CD8-positive, alpha-beta memory T cell (primary cell): ENCODE measurements at places on chromosomes 7 and 10. TPM values are rescaled to one million over a fixed set of nuclear protein-coding genes. Genes with fewer than 3 reads are reported as not detected.

DNA sequence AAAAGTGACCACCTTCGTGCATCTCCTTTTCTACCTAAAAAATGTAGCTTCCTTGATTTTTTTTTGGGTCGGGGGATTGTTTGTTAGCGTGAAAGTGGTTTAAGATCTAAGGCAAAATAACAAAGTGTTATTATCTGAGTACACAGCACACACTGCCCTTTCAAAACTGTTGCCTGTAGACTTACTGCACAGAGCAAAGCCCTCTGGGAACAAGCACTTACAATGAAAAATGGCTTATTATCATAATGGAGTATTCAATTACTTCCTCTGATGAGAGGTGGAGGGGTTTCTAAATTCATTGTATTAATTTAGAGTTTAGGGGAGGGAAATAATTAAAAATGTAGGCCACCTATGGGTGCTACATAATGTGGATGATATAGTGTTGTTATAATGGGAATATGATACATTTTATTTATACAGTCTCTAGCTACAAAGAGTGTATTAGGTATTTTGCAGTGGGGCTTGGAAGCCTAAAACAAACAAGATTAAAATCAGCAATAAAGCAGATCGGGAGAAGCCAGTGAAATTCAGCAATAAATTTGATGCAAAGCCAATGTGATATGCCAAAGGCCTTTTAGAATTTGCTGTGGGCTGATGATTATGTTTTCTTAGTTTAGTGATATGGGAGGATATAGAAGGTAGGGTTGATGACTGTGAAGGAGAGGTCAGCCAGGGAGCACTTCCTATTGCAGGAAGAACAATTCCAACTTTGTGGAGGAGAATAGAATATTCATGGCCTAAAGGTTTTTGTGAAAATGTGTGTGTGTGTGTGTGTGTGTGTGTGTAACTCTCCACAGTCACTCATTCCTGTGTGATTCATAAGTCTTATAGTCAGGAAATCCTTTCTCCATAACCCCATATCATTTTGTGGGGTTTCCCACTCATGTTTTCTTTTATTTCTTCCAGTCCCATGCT lies 17.7 kb upstream of the EXOC4 start:
- DNase-seq, result no peak

GRCh38 chr10:117736655-117737054 lies 194.1 kb downstream of the EMX2 start:
- no peak for DNase-seq

GRCh38 chr10:34058845-34059614 lies 724.6 kb upstream of the NRP1 start:
- no peak for DNase-seq

GRCh38 chr7:98995523-98996149 lies 117.3 kb downstream of the TRRAP start:
- no peak for DNase-seq

DNA sequence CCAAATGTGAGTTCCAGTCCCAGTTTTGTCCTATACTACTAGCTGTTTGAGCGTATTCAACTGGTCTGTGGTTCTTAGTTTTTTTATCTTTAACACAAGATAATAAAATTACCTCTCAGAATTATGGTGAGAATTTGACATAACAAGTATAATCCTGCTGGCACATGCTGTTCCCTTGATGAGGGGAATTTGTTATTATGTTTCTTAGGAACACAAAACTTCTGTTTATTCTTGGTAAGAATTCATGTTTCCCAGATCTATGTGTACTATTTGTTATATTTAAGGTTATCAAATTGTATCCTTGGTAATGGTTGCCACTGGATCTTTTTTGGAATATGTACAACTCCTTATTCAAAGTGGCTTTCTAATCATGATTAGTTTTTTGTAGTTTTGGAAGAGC lies 335.6 kb downstream of the ADK start:
- DNase-seq, result no peak

OR2F2 gene
- not detected for total RNA-seq

- no peak for DNase-seq
Observed at GRCh38 chr7:90931986-90932916, 332.0 kb upstream of the FZD1 start.

BMPER gene
- total RNA-seq, result not detected

PAX4 gene
- total RNA-seq, result not detected

- no peak for DNase-seq
Observed at GRCh38 chr10:46234026-46234425, 52.8 kb upstream of the ANTXRL start.

GRCh38 chr10:90818736-90819135 lies 39.1 kb downstream of the HTR7 start:
- no peak for DNase-seq

ZKSCAN5 gene
- total RNA-seq, result 8.4 TPM

DNA sequence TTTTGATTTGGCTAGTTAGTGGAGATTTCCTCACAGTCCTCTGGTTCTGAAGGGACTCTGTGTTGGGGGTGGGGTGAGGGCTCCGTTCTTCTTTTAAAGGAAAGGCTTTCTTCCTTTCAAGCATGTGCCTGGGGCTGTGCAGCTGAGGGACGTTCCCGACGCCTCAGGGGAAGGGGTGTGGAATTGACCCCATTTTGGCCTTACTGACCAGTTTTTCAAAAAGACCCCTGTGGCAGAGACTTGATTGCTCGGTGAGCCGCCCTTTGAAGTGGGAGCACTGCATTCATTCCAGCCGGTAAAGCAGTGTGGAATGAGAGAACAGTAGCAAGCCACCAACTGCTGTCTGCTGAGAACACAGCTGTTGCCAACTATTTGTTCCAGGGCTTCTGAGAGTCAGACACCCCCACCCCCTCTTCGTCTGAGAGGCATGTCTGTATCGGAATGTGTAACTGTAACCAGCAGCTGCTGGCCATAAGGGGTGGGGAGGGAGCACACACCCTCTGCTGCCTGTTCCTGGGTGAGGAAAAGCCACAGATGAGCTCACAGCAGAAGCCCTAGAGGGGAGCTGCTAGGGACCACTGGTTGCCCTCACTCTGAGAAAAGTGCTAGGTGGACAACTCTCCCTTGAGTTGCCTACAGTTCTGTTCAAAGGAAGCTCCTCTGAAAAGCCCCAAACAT lies 33.2 kb downstream of the WBP1L start:
- no peak for DNase-seq

ABCB1 gene
- 17.0 TPM for total RNA-seq

- no peak for DNase-seq
Observed at GRCh38 chr10:46033602-46034011, 3.2 kb upstream of the NCOA4 start.

GBX1 gene
- not detected for total RNA-seq

- no peak for DNase-seq
Observed at GRCh38 chr10:9239298-9239697, 1184.8 kb downstream of the GATA3 start.

- no peak for DNase-seq
Observed at GRCh38 chr10:125231116-125231812, 70.9 kb upstream of the CTBP2 start.

GRCh38 chr7:149455175-149455950 lies 5.5 kb downstream of the ZNF777 start:
- DNase-seq, result no peak

DNA sequence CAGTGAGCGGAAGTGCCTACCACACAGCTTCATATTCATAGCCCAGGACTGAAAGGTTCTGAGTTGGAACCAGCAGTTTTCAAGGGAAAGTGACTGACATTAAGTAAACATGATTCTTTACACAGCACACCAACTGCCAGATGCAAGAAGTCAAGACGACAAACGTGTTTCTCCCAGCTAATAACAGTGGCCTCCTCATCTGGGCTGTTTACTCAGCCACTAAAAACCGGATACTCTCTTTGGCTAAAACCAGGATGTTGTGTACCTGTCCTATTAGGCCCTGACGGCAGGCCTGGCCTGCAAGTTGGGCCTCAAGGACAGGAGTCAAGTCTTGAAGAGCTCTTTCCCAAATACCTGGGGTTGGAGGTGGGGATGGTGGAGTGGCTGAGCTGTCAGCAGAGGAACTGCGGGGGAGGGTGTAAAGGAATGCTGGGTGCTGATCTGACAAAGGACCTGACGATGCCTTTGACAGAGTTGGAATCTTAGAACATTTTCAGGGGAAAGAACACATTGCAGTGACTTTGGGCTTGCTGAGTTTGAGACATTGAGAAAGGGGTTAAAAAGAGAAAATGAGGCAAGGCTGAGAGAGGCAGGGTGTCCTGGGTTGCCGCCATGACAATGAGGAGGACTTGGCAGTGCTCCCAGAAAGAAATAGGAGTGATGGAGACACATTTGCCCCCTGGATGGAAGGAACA lies 57.7 kb downstream of the STEAP1B start:
- no peak for DNase-seq

- DNase-seq, result no peak
Observed at GRCh38 chr10:125626671-125627070, 56.3 kb downstream of the TEX36 start.

RAMP3 gene
- not detected for total RNA-seq

LRRC4 gene
- total RNA-seq, result 0.51 TPM

C10orf88 gene
- 8.5 TPM for total RNA-seq

GRCh38 chr7:69939317-69939716 lies 341.0 kb downstream of the AUTS2 start:
- DNase-seq, result no peak

- DNase-seq, result no peak
Observed at GRCh38 chr7:129550693-129551360, 48.5 kb downstream of the SMKR1 start.

UCN3 gene
- not detected for total RNA-seq

DNA sequence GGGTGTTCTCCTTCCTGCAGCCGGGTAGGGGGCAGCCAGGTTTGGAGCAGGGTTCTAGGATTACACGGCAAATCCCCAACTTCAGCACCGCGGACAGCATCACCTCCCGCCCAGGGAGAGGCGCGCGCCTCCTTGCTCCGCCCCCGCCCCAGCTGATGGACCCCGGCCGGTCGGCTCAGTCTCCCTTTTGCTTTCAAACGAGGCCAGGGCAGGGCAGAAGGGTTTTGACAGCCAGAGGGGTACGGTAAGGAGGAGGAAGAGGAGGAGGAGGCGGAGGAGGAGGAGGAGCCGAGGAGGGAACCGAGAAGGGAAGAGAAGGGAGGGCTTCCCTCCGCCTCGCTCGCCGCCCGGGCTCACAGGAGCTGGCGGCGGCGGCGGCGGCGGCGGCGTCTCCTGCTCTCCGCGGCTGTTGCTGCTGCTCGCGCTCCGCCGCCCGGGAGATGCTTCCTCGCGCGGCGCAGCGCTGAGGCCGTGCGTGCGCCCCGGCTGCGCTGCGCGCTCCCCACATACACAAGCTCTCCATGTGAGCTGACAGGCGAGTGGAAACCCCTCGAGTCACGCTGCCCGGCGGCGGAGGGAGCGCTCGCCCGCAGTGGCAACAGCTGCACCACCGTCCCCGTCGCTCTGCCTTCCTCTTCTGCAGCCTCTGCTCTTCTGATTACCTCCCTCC lies 615 bp upstream of the CNTNAP2 start:
- DNase-seq, result no peak

- peak; percentile 30 for DNase-seq
Observed at GRCh38 chr7:26376175-26376917, 84.7 kb downstream of the SNX10 start.

CALHM3 gene
- total RNA-seq, result not detected

STN1 gene
- total RNA-seq, result 23.6 TPM

DNA sequence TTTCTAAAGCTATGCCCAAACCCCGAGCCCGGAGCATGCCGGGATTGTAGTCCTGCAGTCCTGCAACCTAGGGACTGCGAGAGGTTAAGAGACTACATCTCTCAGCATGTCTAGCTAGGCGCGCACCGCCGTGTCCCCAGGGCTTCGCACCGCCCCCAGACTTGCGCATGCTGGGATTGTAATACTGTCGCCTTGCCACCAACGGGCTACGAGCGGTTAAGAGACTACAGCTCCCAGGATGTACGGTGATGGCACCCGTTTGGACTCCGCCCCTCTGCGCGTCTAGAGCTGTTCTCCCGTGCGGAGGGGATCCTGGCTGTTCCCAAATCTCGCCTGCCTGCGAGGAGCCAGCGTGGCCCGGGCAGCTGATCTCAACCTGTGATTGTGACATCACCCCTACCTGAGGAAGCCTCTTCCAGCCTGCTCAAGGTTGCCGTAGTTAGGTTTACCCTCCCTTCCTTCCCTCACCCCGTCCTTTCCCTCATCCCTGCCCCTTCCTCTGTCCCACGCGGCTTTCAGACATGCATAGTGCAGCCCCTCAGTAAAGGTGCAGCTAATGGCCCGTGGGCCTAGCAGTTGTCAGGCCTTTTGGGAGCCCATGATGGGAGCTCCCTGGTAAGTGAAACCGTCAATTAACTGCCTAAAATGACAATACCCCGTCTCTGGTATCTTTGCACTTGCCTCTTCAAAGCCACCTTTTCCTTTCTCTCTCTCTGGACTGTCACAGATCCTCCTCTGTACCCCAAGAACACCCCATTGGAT lies 6.3 kb upstream of the ZNF736 start:
- peak; percentile 93 for DNase-seq

DNA sequence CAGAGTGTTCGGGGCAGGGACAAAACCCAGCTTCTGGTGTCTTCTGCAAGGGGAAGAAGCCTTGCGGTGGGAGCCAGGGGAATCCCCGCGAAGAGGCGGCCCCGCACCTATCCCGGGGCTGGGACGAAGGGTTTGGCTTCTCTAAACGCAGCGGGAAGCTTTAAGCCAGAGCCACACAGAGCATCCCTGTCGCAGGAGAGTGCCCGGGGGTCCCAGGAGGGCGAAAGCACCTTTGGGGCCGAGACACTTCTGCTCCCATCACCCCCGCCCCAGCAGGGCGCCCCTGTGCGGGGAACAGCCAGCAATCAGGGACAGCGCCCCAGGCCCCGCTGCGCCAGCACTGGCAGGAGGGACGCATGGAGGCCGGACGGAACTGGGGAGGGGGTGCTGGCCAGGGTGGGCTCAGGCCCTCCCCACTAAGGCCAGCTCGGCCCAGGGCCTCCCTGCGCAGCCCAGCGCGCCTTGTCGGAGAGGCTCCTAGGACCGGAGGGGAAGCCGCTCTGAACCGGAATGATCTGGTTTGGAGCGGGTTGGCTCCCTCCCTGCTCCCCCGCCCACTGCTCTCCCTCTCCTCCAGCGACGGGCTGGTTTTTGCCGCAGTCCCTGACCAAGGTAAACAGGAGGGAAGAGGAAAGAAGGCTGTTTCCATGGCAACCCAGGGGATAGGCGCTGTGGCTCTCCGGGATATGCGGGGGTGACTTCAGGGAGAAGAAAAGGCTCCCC lies 63.9 kb downstream of the TMEM209 start:
- peak; percentile 53 for DNase-seq

GRCh38 chr10:63603709-63604445 lies 82.7 kb downstream of the REEP3 start:
- DNase-seq, result no peak

DNA sequence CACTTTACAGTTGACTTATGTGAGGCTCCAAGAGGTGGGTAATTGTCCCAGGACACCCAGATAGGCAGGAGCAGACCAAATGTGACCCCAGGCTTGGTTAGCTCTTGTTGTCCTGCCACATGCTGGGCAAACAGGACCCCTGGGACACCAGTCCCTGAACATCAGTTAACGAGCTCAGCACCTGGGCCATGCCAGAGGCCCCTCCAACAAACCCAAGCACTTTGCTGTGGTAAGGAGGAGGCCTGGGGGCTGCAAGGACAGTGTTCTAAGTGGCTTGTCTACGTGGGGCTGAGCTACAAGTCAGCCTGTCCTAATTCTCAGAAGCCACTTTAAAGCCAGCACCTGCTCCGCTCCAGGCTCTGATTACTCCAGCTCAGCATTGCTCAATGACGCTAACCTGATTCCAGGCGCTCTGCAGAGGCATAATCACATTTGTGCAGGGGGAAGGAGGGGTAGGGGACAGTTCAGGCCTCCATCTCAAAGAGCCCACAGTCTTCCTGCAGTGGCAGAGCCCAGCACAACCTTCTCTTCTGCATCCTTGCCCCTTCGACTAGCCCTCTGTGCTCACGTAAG lies 57.2 kb downstream of the DDC start:
- DNase-seq, result no peak
